ENCODE measurements at places on chromosomes 6 and 20.

GRCh38 chr6:168645326-168645725 is 204.3 kb downstream of the SMOC2 start:
- no peak for DNase-seq

DNA sequence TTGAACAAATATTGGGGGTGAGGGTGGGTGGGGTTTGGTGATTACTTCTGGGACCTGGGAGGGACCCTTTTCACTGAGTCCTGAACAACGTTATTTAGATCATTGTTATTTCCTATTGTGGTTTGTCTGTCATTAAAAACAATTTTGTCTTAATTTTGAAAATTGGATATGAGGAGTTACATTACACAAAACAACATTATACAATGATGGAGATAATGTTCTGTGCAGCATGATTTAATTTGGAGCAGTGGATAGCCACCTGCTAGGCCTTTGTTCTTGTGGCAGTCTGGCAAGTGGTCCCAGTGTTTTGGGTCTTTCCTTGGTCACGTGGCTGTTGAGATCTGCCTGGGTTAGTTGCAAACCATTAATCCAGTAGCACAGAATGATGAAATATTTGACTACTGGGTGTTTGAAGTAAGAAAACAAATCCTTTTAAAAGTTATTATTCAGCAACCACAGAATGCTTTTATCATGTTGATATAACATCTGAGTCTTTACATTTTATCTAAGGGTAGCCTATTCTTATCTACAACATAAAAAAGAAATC is 172.8 kb downstream of the CDKAL1 start:
- no peak for DNase-seq

GRCh38 chr6:35629876-35630378 is 58.8 kb downstream of the FKBP5 start:
- DNase-seq: no peak

- DNase-seq: no peak
Observed at GRCh38 chr20:20737158-20737557, 24.7 kb upstream of the RALGAPA2 start.

DNA sequence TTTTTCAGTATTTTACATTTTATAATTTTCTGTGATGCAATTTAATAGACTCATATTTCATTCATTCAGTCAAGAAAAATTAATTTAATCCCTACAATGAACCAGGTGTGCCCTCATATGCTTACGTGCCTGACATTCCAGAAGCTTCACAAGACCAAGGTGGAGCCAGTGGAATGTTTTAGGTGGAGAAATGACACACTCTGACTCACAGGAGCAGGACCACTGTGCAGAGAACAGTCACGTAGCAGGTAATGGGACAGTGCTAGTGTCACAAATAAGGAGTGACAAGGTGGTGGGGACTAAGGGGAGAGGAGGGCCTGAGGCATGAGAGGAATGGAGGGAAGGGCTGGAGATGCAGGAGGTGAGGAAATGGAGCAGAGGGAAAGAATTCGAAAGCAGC is 37.0 kb upstream of the HLA-G start:
- DNase-seq: no peak

GRCh38 chr6:53175027-53175426 is 26.4 kb upstream of the GCM1 start:
- DNase-seq: no peak

GRCh38 chr20:17538517-17539170 is 7.5 kb upstream of the BFSP1 start:
- DNase-seq: peak; percentile 11

DNA sequence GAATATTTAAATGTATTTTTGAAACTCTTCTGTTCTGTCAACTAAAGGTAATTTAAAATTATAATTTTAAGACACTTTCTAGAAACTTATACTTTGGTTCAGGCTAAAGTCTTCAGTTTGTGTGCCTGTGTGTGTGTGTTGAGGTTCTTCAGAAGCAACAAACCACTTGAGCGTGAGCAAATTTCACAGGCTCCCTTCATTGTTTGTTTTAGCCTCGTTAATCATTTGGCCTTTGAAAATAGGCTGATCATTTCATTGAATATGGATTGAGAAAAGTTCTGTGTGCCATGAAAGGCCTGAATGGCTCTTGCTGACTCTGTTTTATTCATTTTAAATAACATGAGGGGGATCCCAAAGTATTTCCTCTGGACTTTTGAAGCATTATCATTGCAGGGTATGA is 420.1 kb downstream of the CDKAL1 start:
- DNase-seq: no peak

DNA sequence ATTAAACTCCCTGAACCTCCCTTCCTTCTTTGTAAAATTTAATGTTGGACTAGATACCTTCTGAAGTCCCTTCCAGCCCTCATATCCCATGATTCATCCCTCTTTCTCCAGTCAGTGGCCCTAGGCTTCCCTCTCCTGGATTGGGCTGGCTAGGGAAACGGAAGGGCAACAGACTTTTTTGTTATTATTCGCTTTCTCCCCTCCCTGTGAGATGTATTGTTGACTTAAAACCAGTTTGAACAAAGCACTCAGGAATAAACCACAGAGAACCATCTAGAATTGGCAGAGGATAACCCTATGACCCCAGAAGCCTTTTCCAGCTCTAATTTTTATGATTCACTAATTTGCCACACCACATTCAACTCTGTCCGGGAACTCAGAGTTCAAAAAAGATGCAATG is 239.7 kb upstream of the SUPT3H start:
- no peak for DNase-seq

GRCh38 chr6:33633462-33634158 is 12.5 kb downstream of the ITPR3 start:
- DNase-seq: peak; percentile 50

- DNase-seq: no peak
Observed at GRCh38 chr6:105330913-105331312, 72.0 kb downstream of the PREP start.

GRCh38 chr20:63284083-63284440 is 8.9 kb upstream of the COL20A1 start:
- DNase-seq: no peak

DNA sequence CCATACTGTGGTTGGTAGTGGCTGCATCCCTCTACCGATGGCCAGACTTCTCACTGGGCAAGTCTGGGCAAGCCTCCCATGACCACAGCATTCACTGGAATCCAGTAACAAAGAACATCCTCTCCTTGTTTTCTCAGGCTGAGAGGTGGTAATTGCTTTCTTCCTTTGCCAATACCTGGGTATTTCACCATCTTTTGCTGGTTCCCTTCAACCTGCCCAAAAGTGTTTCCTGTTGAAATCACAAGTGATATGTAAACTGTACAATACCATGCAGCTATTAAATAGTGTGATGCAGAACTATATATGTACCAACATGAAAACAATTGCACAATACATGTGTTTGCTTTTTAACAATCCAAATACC is at the start of gene PTCHD4:
PTCHD4 (minus strand) TSS at position 55 of the 364 bp plus-strand sequence. CDS start 42,240 bp downstream, outside the sequence.
- no peak for DNase-seq

Measured in CD4-positive, alpha-beta T cell treated with Interleukin-2 at 100 ng/mL for 4 hours (primary cell).